Activated CD4-positive, alpha-beta T cell treated with anti-CD3 and anti-CD28 coated beads for 36 hours (primary cell): ENCODE measurements at places on chromosomes 11 and 22. TPM values are rescaled to one million over a fixed set of nuclear protein-coding genes. Genes with fewer than 3 reads are reported as not detected.

The SLC22A25 gene
- total RNA-seq, result not detected

The CACNA1I gene
- 0.37 TPM for total RNA-seq

The GRM5 gene
- not detected for total RNA-seq

The MMP1 gene
- total RNA-seq, result not detected

The GPR83 gene
- 0.07 TPM for total RNA-seq

The GPR137 gene
- total RNA-seq, result 27.2 TPM

The SCGB1A1 gene
- not detected for total RNA-seq

The SGSM1 gene
- total RNA-seq, result 0.11 TPM

The MIEF1 gene
- total RNA-seq, result 43.2 TPM

The IL17REL gene
- 0.16 TPM for total RNA-seq

The HTR3B gene
- total RNA-seq, result not detected

The C11orf42 gene
- total RNA-seq, result not detected

The OR4C6 gene
- total RNA-seq, result not detected

The ALDH3B1 gene
- total RNA-seq, result not detected

The PACSIN3 gene
- total RNA-seq, result 5.9 TPM

The BIK gene
- 1.9 TPM for total RNA-seq

The JOSD1 gene
- total RNA-seq, result 68.0 TPM

The CSNK2A3 gene
- 1.7 TPM for total RNA-seq

The CEP126 gene
- total RNA-seq, result 2.0 TPM

The MB gene
- not detected for total RNA-seq

The CFAP300 gene
- not detected for total RNA-seq

The OR6Q1 gene
- total RNA-seq, result not detected

The SNX19 gene
- total RNA-seq, result 29.5 TPM

The SLC22A6 gene
- not detected for total RNA-seq

The FERMT3 gene
- 182 TPM for total RNA-seq

The SRPRA gene
- 139 TPM for total RNA-seq

The TMEM126B gene
- total RNA-seq, result 74.2 TPM

The GPHA2 gene
- total RNA-seq, result not detected

The POU2AF1 gene
- 9.6 TPM for total RNA-seq

The NXPE4 gene
- total RNA-seq, result not detected

The APOA5 gene
- not detected for total RNA-seq

The TECTA gene
- 0.37 TPM for total RNA-seq

The SLC25A18 gene
- not detected for total RNA-seq

The SLC43A3 gene
- total RNA-seq, result 333 TPM

The PRR33 gene
- total RNA-seq, result 0.07 TPM

The MUC15 gene
- total RNA-seq, result not detected

The FBXO3 gene
- total RNA-seq, result 12.2 TPM

The RASGRP2 gene
- total RNA-seq, result 5.6 TPM

The CHADL gene
- total RNA-seq, result 0.11 TPM

The SERGEF gene
- total RNA-seq, result 57.5 TPM

The BLID gene
- not detected for total RNA-seq

The PYGM gene
- total RNA-seq, result 1.5 TPM

The OR4A16 gene
- total RNA-seq, result not detected

The C1QTNF4 gene
- total RNA-seq, result 0.14 TPM
